Stimulated activated CD4-positive, alpha-beta T cell treated with anti-CD3 and anti-CD28 coated beads, Interleukin-4, amount 100 ng/mL, for 1 hour (primary cell): ENCODE measurements at places on chromosomes 11 and 22.

DNA sequence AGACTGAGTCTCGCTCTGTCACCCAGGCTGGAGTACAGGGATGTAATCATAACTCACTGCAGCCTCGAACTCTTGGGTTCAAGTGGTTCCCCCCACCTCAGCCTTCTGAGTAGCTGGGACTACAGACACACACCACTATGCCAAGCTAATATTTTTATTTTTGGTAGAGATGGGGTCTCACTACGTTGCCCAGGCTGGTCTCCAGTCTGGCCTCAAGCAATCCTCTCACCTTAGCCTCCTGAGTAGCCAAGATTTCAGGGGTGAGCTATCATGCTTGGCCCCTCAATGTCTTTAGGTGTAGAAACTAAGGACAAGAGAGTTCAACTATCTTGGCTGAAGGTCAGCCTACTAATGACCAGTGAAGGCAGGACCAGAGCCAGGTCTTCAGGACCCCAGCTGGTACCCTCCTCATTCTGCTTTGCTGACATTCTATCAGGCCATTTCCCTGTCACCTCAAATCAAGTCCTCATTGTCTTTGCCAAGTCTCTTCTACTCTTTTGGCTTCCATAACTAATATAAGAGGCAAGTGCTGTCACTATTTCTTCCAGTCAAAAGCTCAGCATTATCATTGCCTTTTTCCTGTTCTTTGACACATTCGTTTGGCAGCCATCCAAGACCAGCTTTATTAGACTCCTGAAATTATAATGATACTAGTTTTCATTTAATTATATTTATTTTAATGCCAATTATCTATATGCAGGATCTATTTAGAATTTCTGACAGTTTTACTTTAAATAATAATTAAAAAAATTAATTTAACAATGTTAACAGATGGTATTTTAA is 264.2 kb upstream of the PITPNB start:
- DNase-seq = no peak

- no peak for DNase-seq
These were observed 51.4 kb downstream of the JAM3 start for GRCh38 chr11:134120143-134120850.

- DNase-seq = no peak
These were observed 5.3 kb downstream of the IFITM10 start for GRCh38 chr11:1744891-1745700.

- no peak for DNase-seq
These were observed 7.6 kb upstream of the POU2AF1 start for GRCh38 chr11:111386611-111387150.

DNA sequence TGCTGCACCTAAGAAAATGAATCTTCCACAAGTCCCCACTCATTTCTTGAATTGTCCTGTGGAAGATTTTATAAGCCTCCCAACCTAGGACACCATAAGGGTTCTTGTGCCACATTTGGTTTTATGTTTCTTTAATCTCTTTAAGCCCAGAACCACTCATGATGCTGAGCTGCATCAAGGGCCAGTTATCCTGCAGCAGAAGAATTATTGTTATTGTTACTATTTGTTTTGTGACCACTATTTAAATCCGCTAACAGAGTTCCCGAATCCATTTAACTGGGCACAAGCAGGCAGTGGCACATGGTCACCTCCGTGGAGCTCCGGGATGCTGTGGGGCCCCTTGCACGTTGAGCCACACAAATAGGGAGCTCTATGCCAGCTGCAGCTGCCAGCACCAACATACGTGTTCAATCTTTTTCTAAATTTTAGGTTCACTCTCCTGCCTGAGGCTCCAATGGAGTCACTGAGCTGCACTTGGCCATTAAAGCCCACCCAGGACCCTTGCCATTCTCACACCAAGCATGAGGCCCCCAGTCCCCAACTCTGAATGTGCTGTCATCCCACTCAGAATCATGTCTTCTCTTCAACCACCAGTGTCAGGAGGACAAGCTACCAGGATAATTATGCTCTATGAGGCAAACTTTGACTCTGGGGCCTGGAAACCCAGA is 60.6 kb downstream of the DGCR2 start:
- DNase-seq = no peak

GRCh38 chr11:77039491-77040400 is 5.5 kb downstream of the B3GNT6 start:
- peak; percentile 19 for DNase-seq

GRCh38 chr22:46454504-46455269 is 82.7 kb downstream of the CELSR1 start:
- no peak for DNase-seq

- DNase-seq = no peak
These were observed 4.3 kb downstream of the TBX1 start for GRCh38 chr22:19764636-19765476.

DNA sequence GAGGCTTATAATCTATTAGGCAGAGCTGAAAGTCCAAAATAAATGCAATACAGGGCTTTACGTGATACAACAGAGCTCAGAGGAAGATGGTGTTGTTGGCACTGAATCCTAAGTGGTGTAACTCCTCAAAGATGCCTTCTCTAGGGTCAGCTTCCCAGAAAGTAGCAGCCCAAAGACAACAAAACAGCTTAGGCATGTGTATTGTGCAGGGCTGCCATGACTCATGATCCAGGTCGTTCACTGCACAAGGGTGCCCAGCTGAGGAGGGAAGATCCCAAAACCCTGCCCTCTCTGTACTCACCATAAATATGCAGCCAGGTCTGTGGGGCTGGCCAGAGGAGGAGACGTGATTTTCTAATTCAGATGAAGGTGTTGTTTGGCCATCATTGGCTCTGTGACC is 59.4 kb upstream of the NNMT start:
- no peak for DNase-seq

DNA sequence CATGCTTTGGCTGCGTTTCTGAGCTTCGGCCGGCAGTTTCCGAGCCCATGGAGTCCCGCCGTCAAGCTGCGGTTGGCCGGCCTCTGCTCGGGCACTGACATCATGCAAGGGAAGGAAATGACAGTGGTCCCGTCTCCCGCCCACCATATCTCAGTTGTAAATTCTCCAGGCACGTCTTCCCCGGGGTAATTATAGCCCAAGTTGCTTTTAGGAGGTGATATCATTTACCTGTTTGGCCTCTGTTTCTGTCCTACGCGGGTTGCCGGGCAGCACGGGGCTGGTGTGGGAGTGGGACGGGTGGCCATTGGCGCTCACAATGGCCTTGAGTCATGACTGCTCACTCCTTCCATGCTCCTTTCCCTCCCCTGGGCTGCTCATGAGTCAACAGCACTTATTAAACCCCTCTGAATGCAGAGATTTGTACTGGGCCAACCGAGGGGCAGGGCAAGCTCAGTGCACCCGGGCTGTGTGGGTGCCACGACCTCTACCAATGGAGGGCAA is 4.2 kb upstream of the ANO1 start:
- no peak for DNase-seq

DNA sequence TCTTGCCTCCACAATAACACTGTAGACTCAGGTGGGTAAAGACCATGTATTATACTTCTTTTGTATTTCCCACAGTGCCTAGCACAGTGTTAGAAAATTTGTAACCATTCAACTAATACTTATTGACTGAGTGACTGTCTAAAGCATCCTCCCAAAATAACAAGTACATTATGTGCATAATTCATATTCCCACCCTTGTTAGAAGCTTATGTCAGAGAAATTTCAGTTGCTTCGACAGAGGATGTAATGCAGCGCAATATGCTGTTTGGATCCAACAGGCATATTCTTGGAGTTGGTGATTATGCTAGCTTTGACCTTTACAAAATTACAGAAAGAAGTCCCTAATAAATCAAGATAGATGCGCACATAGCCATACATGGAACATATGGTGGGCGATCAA is 53.0 kb downstream of the AMBRA1 start:
- no peak for DNase-seq

GRCh38 chr11:97163631-97164191 is 773.9 kb downstream of the JRKL start:
- no peak for DNase-seq

DNA sequence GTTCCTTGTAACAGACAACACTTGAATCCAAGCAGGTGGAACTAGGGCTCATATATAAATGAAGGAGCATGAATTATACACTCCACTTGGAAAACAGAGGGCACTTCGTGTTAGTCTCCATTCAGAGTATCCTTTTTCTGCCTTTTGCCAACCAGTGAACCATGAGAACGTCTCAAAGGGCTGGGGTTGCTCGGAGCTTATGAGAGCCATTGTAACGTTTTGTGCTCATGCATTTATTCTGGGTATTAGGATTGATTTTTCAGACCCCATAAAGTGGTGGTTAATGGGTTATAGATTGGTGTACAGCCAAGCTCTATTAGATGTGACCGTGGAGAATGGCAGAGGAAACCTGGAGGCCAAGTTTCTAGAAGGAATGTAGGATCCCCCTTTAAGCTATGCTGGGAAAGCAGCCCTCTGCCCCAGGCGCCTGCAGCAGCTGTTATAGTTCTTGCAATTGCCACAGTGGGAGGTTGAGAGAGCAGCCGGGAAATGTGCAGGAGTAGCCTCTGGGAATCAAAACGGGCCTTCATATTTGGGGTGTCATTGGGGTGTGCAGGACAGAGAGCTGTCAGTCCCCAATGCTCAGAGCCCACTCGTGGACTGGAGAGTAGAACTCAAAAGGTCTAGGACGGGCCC is 54.6 kb upstream of the ASPHD2 start:
- no peak for DNase-seq

- DNase-seq = no peak
These were observed 28.8 kb downstream of the DKK3 start for GRCh38 chr11:11979488-11980117.

DNA sequence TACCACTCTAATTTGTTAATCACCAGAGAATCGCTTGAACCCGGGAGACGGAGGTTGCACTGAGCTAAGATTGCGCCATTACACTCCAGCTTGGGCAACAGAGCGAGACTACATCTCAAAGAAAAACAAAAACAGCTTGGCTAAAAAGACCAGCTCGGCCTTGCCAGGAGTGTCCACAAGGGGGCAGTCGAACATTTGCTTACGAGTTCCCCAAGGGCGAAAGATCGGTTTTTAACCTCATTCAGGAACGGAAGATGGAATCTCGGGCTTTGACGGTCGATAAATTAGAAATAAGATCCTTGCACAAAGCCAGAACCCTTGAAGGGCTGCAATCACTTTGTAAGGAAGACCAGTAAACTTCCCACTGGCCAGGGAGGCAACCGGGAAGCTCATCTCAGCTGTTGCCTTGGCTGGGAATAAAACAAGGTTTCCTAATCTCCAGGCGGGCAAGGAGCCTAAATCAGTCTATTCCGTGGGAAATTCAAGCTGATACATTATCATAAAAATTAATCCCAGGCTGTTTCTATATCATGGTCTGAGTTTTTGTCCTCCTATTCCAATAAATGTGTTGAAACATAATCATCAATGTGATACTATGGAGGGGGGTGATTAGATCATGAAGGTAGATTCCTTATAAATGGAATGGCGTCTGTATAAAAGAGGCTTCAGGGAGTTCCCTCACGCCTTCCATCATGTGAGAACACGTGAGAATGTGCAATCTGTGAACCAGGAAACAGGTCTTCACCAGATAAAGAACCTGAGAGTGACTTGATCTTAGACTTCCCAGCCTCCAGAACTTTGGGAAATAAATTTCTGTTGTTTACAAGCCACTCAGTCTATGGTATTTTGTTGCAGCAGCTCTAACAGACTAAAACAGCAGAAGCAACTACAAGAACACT is 14.9 kb upstream of the SLC29A2 start:
- DNase-seq = peak; percentile 81

DNA sequence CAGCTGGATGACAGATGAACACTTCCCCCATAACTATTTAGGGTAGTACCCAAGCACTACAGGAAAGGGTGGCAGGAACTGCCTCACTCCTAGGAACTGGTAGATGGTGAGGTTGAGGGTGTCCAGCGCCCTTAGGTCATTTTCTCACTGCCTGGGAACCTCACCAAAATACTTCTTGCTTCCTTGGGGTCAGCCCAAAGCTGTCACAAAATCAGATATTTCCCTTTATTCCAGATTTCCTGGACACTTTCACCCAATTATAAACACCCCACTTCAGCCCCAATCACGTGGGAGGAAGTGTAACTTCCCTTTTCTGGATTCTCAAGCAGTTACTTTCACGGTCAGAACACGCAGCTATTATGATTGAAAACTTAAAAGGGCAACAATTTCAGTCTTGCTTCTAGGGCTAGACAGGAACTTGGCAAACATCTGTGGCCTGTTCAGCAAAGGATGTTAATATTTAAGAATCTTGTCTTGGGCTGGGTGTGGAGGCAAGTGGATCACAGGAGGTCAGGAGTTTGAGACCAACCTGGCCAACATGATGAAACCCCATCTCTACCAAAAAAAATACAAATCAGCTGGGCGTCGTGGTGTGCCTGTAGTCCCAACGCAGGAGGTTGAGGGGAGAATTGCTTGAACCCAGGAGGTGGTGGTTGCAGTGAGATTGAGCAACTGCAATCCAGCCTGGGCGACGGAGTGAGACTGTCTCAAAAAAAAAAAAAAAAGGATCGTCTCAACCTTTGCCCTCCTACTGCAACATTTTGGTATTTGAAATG is 4.0 kb downstream of the FTH1 start:
- no peak for DNase-seq

GRCh38 chr11:11329062-11329806 is 23.8 kb downstream of the CSNK2A3 start:
- no peak for DNase-seq

GRCh38 chr11:14619603-14620531 is 23.7 kb upstream of the PDE3B start:
- no peak for DNase-seq

DNA sequence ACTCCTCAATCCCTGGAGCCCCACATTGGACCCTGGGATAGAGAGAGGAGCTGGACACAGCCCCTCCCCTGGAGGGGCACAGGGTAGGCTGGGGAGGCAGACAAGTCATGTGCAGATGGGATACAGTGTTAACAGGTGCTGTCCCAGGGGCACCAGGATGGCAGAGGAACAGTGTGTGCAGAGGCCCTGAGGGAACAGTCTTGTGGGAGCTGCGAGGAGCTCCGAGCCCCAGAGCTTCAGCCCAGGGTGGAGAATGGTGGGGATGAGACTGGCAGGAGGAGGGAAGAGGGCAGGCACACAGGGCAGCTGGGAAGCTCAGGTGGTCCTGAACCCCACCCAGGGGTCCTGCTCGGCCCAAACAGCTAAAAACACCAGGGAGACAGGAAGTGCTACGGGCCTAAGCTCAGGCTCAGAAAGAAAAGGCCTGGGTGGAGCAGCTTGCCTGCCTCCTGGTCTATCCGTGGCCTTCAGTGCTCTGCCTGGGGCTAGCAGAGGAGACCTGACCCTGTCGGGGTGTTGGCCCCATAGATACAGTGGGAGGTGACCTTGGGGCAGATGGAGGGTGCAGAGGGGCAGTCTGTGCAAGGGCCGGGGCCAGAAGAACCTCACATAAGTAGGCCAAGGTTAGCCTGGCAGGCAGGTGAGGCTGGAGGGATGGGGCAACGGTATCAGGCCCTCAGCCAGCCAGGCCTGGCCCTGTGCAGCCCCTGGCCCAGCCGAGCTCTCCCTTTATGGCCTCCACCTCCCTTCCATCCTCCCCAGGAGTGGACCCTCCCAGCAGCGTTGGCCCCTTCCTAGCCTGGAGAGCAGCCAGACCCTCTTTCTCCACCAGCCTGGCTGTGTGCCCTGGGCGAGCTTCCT is 15.4 kb downstream of the CAPN5 start:
- DNase-seq = no peak

GRCh38 chr11:116109228-116109627 is 605.0 kb upstream of the CADM1 start:
- DNase-seq = no peak

GRCh38 chr11:96520939-96521338 is 131.1 kb downstream of the JRKL start:
- DNase-seq = no peak
